A172 (cell line): ENCODE measurements at places on chromosomes 3 and 15. TPM values are rescaled to one million over a fixed set of nuclear protein-coding genes. Genes with fewer than 3 reads are reported as not detected.

DNA sequence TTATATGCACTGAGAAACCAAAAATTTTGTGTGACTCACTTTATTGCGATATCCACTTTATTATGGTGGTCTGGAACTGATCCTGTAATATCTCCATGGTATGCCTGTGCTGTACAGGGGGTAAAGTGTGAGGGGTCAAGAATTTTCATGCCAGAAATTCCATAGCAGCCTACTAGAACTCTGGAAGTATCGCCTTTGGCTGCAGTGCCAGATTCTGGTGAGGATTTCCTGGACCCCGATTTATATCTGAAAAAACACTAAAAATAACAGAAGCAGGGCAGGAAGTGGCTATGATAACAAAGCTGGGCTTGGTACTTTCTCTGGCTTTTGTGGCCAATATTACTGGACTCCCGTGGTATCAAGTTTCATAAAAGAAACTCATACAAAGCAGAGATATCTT lies 36.4 kb downstream of the CCDC80 start:
- DNase-seq = peak; percentile 62

GRCh38 chr15:28961391-28961790 lies 75.6 kb downstream of the APBA2 start:
- DNase-seq = no peak

MYO5C gene
- total RNA-seq = 0.88 and 2.1 TPM in 2 replicates

B3GALNT1 gene
- total RNA-seq = 21.9 and 24.6 TPM in 2 replicates

DNA sequence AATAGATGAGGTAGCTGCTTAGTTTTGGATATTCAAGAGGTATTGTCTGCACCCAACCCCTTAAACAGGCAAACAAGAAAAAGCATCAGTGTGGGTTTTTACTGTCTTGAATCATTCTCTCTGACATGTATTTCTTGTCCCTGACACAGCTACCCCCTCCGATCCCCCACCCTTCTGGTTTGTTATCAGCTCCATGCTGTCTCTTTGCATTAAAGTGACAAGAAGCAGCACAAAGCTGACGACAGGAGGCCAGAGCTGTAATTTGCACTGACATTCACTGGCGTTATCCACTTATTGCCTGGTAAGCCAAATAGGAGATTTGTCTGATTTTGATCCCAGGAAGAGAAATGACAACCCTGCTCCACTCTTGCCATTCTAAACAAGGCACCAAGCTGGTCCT lies 83.3 kb upstream of the SNRK start:
- no peak for DNase-seq

DNA sequence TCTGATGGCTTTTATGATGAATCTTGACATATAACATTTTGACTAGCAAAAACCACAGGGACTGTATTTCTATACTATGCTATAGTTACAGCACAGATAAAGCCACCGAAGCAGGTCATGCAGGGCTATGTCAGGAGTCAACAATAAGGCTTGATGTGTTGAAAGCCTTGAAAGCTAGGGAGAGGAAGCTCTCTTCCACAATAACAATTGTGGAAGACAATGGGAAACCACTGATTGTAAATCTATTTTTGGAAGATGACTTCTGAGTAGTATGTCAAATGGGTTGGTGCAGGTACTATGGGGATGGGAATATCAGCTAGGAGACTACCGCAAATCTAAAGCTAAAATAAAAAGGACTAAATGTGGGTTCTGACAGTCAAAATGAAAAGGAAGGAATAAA lies 4.0 kb upstream of the AQR start:
- no peak for DNase-seq

CORO2B gene
- total RNA-seq = 0.43 and 1.2 TPM in 2 replicates

GRCh38 chr15:51093488-51093838 lies 1.2 kb downstream of the TNFAIP8L3 start:
- DNase-seq = no peak

DNA sequence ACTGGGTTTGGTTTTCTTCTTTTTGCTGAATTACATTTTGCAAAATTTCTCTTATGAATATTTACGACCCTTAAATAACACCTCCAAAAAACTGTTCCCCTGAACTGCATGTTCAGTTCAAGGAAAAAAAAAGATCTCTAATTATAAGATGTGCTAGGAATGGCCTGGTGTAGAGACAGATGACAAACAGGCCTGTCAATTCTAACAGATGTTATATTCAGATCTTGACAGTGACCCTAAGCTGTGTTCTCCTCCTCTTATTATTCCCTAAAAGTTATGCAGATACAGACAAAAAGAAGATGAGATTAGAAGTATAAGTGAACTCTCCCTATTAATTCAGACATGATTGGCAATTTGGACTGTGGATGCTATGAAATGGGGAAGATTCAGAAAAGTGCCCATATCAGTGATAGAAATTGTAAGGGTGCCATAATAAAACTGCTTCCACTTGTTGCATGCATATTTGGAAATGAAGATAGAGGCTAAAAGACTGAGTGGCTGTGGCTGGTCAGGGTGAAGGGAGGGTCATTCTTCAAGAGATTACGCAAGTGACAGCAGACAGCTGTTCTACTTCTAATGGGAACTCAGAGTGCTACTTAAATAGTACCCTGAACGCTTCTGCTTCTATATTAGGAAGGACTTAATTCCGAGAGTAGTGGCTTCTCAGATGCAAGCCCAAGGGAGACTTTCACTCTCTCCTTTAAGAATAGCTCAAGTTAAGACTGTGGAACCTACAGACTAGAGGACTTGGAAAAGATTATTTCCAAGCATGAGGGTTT lies 75.5 kb downstream of the ADAMTS9 start:
- no peak for DNase-seq

DNA sequence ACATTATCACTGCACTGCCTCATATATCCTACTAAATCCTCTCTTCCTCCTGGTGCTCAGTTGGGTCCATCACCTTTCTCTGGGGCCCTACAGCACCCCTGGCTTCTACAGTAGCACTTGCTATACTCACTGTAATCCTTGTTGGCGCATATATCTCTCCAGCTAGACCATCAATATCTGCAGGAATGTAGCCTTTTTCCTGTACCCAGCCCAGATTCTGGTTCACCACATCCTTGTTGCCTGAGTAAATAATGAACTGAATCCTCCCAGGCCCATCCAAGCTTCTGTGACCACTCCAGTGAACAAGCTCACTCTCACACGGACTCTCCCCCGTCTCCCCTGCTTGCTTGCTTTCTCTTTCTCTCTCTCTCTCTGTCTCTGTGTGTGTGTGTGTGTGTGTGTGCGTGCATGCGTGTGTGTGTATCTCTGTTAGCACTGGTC lies 62.5 kb upstream of the LIPC start:
- DNase-seq = peak; percentile 29

- no peak for DNase-seq
Measured at GRCh38 chr3:39189150-39189958, 3.0 kb downstream of the XIRP1 start.

DNA sequence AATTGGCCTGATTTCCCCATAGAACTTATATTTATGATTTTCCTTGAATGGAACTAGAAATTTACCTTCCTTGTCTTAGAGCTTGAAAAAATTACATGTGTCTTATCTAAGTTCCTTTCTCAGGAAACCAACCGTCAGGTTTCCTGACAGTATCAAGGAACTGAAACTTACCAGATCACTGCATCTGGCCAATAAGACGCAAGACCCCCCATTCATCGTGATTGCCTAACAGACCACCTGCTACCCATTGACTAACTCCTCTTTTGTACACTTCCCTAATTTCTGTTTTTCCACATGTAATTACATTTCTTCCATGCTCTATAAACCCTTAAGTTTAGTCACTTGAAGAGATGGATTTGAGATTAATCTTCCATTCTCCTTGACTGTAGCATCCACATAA lies 517.2 kb upstream of the CBLB start:
- DNase-seq = no peak

RTP1 gene
- not detected in 2 replicates for total RNA-seq

DNA sequence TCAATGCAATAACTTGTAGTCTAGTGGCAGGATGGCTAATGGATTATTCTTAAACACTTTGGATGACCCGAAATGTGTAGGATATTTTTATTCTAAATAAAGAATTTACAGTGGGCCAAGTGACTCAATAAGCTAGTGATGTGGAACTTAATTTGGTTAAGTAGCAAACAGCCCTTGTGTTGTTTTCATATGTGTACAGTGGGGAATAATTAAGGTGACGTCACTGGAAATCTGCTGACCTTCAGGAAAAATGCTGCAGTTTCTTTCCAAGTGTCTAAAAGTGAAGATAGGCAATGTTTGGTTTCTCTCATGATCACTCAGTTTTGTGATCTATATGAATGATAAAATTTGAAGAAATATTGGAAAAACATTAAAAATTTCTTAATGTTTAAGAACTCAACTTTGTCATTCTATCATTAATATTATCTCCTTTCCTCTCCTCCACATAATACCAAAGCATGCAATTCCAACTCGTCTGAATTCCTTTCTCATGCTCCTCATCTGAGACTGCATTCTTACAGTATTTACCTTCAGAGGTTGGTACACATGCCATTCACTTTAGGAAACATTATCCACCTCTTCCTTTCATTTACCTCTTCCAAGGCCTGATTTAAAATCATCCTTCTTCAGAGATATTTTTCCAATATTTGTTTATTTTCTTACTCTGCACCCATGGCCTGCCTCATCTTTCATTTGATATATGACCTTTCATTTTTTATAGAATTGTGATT lies 414.6 kb upstream of the ARPP21 start:
- no peak for DNase-seq

FHIT gene
- 0.10 and 1.3 TPM in 2 replicates for total RNA-seq

ENTPD3 gene
- total RNA-seq = not detected in 2 replicates

DNA sequence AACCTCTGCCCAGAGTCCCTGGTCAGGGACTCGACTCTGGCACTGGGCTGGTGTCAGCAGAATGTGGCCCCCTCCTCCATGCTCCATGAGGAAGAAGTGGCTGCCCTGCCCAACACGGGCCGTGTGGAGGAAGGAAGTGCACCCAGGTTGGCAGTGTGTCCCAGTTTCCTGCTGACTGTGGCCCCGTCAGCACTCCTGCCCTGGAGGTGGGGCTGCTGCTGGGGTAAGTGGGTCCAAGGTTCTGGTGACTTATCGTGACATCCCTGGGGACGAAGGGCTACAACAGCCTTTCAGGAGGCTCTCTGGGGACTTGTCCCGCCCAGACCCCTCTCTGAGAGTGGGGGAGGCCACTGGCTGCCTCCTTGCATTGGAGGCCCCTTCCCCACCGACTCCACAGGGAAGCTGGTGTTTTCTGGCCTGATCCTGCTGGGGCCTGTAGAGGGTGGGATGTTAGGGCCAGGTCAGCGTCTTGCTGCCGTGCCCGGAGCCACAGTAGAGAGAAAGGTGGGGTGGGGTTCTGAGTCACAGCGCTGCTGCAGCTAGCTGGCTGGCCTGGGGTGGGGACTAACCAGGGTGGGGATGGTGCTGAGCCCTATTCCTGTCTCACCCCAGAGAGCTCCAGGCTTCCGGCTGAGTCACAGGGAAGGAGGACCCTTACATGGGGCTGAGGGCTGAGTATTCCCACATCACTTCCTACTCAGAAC lies 10.5 kb downstream of the SEMA4B start:
- peak; percentile 93 for DNase-seq

- no peak for DNase-seq
Measured at GRCh38 chr3:185654758-185655145, 68.7 kb downstream of the SENP2 start.

DNA sequence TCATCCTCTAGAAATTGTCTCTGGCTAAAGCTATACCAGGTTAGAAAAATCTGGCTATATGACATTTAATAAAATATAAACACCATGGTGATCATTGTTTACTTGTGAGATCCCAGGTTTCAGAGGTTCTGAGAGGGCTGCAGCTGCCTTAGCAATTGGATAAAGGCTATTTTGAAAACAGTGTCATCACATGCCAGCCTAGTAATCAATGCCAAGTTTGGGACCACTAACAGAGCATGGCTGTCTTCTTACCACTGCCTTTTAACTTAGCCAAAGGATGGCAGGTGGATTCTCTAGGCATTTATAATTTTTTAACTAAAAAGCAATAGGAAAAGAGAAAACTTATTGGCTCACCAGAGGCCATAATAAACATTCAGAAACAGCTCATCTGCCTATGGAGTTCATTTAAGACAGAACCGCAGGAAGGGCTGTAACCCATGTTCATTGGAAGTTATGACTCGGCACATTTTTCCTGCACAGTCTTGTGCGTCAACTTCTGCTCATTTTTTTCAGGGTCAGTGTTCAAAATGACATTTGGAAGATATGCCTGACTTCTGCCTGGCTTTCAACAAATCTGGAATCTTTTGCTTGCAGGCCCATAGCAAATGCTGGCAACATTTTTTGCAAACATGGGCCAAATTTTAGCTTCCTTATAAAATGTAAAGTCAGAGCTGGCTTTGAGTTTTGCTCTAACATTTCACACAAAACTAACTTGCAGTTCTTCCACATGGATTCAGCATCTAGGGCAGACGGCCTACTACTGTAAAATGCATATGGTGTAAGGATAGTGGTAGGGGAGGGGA lies 476.0 kb upstream of the TBL1XR1 start:
- peak; percentile 30 for DNase-seq
